DMS53 (cell line): ENCODE measurements at places on chromosomes 5 and 9.

- peak; percentile 55 for DNase-seq
Observed at GRCh38 chr5:176653401-176654385, 6.4 kb downstream of the TSPAN17 start.

GRCh38 chr5:69497006-69497520, 4.5 kb downstream of the OCLN start:
- no peak for DNase-seq

DNA sequence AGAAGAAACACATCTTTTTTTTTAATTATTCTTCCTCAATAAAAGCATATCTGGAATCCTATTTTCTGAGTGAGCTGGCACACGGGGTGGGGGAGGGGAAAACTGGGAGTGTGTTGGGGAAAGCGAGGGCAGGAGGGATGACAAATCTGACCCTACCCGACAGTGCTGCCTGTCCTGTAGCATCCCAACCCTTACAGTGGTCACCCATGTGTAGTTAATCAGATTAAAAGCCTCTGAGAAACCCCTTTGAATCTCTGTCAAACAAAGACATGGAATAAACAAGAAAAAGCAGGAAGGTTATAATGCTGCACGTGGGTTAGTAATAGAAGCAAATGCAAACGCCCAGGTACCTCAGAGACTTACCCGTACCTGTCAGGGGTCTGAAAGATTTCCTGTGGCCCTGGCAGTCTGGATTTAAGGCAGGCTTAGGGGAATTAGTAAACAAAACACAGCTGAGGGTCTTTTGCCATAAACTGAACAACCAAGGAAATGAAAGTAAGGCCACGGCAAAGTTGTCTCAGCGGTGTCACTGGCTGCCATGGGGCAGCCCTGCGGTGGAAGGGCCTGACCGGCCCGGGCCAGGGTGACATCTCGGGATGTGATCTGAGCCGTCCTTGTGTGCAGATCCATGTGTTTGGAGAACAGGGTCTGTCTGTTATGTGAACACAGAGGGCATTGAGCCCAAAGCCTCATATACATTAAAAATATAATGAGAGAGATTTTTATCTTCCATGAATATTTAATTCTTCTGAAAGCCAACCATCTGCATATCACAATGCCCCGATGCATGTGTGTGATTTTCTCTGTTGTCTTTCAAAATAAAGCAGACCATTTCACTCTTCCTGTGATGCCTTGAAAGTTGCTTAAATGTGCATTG, 308.2 kb downstream of the ZNF608 start:
- no peak for DNase-seq

DNA sequence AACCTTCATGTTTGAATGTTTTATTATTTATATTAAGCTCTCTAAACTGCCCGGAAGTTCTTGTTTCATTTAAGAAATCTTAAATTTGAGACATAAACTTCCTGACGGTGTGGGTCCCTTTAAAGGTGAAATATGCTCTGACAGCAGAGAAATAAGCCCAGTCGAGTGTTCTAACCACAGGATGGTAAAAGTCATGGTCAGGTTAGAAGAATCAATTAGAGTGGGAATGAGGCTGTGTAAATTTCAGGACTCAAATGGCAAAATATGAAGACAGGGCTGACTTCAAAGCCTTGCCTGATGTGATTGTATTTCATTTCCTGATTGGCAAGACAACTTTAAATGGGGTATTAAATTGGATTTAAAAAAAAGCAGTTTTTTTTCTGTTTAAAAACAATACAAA, 432.9 kb upstream of the BRINP1 start:
- peak; percentile 34 for DNase-seq

- DNase-seq, result no peak
Observed at GRCh38 chr9:86902586-86902985, 44.7 kb downstream of the GAS1 start.

GRCh38 chr5:158203261-158203660, 344.3 kb upstream of the CLINT1 start:
- DNase-seq, result peak; percentile 45

GRCh38 chr5:169248996-169249395, 51.9 kb downstream of the SLIT3 start:
- no peak for DNase-seq

- DNase-seq, result no peak
Observed at GRCh38 chr5:157322581-157322980, 56.7 kb downstream of the CYFIP2 start.

- DNase-seq, result peak; percentile 57
Observed at GRCh38 chr5:43192558-43193180, 644 bp downstream of the NIM1K start.

GRCh38 chr9:35703906-35704672, 14.4 kb upstream of the TPM2 start:
- no peak for DNase-seq

- DNase-seq, result no peak
Observed at GRCh38 chr9:77809552-77809951, 161.4 kb upstream of the GNA14 start.
